Caco-2 (cell line): ENCODE measurements at places on chromosomes 12 and 14. TPM values are rescaled to one million over a fixed set of nuclear protein-coding genes. Genes with fewer than 3 reads are reported as not detected.

RAB5B gene
- 98.4 and 107 TPM in 2 replicates for total RNA-seq

ANKRD33 gene
- not detected in 2 replicates for total RNA-seq

AMDHD1 gene
- total RNA-seq: 0.32 and 0.61 TPM in 2 replicates

MORN3 gene
- 21.8 and 36.5 TPM in 2 replicates for total RNA-seq

FOXN4 gene
- 0.49 and 0.95 TPM in 2 replicates for total RNA-seq

LRP1-AS gene
- total RNA-seq: not detected in 2 replicates

LIN7A gene
- 16.2 and 16.4 TPM in 2 replicates for total RNA-seq

VRTN gene
- total RNA-seq: 1.7 and 1.8 TPM in 2 replicates

DICER1 gene
- total RNA-seq: 56.0 and 57.3 TPM in 2 replicates

CLEC1A gene
- not detected in 2 replicates for total RNA-seq

LHX5 gene
- total RNA-seq: 0.25 and 0.30 TPM in 2 replicates

KIF26A gene
- 4.2 and 5.5 TPM in 2 replicates for total RNA-seq

- no peak for DNase-seq
These were observed 47.7 kb upstream of the PTCSC3 start for GRCh38 chr14:36224176-36224575.

- DNase-seq: no peak
These were observed 7.4 kb upstream of the TMEM132C start for GRCh38 chr12:128259556-128260070.

DNA sequence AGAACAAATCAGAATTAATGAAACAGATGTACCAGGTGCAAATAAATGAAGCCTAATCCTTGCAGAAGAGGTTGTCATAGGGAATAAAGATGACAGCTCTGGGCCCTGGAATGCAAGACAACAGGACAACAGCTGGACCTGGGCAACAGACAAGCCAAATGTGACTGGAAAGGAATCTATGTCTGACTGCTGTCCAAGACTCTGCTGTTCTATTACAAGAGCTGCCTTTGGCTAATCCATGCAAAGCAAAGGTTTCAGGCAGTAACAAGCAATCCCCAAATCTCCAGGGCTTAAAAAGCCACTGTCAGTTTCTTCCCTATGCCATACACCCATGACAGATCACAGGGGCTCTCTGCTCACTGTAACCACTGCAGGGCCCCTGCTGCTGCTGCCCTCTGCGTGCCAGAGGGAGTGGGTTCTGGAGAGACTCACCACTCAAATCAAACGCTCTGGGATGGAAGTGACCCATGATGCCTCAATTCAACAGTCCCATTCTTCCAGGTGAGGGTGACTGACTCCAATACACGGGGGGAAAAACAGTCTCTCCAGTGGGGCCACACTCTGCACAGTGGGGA lies 218.9 kb upstream of the SFSWAP start:
- no peak for DNase-seq

DNA sequence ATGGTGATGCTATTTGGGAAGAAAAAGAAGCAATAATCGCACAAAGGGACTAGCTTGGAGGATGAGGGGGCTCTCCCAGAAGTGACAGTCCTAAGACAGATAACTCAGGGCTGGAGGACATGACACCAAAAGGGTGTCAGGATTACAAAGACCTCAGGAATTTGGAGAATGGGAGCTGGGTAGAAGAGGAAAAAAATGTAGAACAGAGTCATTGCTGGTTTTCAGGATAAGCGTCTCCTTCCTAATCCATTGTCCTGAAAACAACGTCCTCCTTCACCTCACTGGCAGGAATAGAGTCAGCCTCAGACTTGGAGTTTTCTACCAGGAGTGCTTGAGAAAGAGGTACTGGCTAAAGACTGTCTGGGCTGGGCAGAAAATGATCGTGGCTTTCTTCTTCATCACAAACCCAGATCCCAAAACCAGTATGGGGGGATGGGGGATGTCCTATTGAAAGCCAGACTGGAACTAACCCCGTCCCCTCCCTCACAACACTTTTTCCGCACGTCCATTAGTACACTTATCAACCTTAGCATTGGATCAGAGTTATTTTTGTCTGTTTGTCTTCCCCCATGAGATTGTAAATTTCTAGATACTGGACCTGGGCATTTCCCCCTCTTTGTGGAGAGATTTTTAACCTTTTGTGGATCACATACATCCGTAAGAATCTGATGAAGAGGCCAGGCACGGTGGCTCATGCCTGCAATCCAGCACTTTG lies 14.3 kb downstream of the B4GALNT3 start:
- no peak for DNase-seq

DNA sequence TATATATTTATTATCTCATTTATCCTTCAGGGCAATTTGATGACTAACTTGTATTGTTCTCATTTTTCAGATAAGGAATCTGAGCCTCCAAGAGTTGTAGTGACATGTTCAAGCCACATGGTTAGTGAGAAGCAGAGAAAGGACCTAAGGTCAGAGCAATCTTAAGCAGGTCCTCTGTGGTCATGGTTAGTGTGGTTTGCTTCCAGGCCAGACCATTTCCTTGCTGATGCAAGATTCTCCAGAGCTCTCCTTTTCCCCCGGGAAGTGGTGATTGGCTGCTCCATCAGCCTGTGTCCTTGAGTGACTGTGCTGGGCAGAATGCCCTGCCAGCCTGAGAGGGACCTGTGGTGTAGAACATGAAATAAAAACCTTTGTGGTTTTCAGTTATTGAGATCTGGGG lies 141.3 kb downstream of the KTN1 start:
- no peak for DNase-seq

DNA sequence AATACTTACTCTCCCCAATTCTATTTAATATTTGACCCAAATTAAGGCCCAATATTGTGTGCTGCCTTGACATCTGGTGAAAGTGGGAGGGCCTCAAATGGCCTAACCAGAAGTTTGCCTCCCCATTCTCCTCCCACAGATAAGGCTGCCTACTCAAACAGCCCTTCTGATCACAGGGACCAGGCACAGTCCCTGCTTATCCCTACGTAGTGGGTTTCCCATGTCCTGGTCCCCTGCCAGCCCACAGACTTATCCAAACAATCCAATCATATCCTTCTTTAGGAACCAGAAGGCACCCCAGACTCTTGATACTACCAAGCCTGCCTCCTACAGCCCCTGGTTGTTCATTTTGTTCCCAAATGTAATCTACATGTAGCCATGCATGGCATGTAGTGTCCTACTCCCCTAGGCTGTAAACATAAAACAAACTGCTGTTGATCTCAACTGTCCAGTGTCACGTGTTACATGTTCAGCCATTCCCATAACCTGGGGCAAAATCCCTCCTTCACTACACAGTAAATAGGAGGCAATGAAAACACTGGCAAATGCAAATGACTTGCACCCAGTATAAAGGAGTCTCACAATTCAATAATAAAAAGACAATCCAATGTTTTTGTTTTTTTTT lies 49.3 kb downstream of the EEA1 start:
- DNase-seq: no peak

DNA sequence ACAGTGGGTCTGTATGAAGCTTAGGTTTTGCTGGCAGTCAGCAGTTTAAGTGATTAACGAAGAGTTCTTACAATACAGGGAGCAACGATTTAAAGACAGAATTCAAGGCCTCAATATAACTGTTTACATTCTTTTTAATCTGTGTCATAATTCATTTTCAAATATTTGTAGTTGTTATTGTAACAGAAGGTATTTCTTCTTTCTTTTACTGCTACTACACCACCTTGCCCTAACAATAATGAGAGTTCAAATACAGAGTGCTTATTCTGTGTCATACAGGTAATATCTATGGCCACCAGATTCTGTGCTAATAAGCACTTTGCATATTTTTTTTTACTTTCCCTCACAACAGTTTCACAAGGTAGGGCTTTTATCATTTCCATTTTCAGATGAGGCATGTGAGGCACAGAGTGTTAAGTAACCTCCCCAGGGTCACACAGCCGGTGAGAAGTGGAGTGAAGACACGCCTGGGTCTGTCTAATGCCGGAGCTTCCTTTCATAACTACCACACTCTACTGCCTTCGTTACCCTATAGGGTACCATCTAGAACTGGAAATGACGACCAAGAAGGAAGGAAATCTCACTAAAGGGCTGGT lies 81.9 kb downstream of the PELI2 start:
- no peak for DNase-seq

- peak; percentile 64 for DNase-seq
These were observed 85.6 kb downstream of the GLT1D1 start for GRCh38 chr12:128938886-128939285.

GRCh38 chr14:21997300-21997699 lies 323.7 kb upstream of the OR4E1 start:
- DNase-seq: no peak

- no peak for DNase-seq
These were observed 466.1 kb downstream of the PRKD1 start for GRCh38 chr14:29461506-29461905.

DNA sequence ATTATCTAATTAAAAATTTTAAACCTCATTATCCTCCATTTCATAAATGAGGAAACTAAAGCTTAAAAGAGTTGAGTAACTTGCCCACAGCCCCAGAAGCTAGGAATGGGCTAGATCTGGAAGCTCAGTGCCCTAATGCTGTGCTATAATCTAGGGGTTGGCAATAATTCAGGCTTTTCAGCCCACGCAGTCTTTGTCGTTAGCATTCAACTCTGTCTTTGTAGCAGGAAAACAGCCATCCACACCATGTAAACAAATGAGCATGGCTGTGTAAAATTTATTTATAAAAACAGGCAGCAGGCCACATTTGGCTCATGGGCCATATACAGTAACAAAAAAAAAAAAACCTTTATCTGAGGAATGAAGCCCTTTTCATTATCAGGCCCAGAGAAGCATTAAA lies 92.4 kb upstream of the OVCH1 start:
- no peak for DNase-seq

DNA sequence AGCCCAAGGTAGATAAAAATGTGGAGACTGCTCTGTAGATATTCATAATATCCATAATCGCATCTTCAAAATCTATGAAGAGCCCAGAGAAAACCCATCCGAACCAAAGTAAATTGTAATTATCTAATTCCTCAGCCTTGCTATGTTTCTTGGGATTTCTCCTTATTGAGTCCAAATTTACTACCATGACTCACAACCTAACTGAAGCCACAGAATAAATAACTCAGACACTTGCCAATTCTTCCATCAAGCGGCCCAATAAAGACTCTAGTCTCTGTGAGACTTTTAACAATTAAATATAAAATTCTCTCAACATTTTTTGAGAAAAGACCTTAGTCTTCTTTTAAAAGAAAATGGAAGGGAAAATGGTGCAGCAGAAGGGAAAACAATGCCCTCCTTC lies 409.8 kb downstream of the DAD1 start:
- DNase-seq: no peak

- DNase-seq: no peak
These were observed 71.8 kb downstream of the CCDC60 start for GRCh38 chr12:119406308-119406707.

GRCh38 chr12:94172031-94172430 lies 23.7 kb downstream of the PLXNC1 start:
- DNase-seq: no peak

- peak; percentile 86 for DNase-seq
These were observed 92.1 kb downstream of the NINJ2 start for GRCh38 chr12:570921-571794.

DNA sequence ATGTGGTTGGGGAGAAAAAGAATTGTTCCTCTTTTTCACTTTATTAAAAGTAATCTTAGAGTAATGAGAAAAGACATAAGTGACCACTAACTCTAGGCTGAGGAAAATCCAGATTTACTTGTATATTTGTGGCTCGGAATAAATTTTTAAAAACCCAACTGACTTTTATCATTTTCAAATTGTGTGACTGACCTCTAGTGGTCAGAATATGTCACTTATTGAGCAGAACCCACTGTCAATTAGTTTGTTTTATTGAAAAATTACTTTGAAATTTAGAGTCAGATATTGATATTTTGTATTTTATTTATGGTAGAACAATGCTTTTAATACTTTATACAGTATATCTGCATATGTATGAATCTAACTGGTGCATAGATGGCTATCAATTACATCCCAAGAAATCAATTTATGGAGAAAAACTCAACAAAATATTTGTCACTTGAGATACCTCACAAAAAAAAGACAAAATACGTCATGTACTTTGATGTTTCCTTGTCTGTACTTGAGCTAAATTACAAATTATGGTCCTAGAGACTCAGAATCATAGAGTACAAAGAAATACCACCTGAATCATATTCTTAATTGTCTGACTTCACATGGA lies 229.4 kb downstream of the CNTN1 start:
- no peak for DNase-seq

DNA sequence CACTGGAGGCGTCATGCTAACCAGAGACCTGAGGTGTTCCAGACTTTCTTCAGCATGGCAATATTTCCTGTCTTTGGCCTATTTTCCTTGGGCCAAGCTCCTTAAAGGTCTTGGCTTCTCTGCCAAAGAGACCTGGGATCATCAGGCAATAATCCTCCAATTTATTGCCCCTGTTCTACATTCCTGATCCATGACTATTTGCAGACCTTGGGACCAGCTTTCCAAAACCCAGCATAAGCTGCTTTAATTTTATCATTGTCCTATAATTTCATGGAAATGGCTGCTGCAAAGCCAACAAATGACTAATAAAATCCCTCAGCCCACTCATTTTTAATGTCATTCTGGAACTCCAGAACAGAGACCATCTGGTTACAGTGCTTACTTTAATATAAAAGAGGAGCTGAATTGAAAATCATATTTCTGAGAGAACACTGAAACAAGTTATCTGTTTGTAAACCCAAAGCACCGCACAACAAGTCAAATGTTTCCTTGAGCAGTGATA lies 166.9 kb upstream of the BTG1 start:
- DNase-seq: no peak

DNA sequence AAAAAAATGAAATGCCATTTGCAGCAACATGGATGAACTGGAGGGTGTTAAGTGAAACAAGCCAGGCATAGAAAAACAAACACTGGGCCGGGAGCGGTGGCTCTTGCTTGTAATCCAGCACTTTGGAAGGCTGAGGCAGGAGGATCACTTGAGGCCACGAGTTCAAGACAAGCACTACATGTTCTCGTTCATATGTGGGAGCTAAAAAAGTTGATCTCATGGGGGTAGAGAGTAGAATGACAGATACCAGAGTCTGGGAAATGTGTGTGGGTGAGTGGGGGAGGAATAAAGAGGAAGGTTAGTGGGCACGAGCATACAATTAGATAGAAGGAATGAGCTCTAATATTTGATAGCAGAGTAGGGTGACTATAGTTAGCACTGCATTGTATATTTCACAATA lies 21.5 kb downstream of the CACNA2D4 start:
- no peak for DNase-seq

- peak; percentile 90 for DNase-seq
These were observed 17.4 kb upstream of the FLVCR2 start for GRCh38 chr14:75561013-75561432.

DNA sequence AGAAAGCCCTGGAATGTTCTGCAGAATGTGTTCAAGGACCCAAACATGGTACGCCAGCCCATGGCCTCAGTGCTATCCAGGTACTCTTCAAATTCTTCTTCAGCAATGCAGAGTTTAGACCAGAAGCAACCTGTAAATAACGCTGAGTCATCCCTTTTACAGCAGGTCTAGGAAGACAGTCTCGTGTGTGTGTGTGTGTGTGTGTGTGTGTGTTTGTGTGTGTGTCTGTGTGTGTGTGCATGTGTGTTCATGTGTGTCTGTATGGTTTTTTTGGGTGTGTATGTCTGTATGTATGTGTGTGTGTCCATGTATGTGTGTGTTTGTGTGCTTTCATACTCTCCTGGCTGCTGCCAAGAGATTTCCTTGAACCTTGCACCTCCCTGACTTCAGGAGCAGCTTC lies 60.1 kb upstream of the RFX4 start:
- DNase-seq: no peak

- no peak for DNase-seq
These were observed at the start of gene ARHGAP9 for GRCh38 chr12:57479376-57480115. ARHGAP9 (minus strand) TSS chr12:57479866; CDS start chr12:57479406, 460 bp downstream.

GRCh38 chr12:120851444-120851843 lies 52.7 kb downstream of the SPPL3 start:
- no peak for DNase-seq

GRCh38 chr14:99569725-99570543 lies 34.1 kb downstream of the CCDC85C start:
- DNase-seq: no peak

GRCh38 chr12:75432924-75433323 lies 42.0 kb downstream of the GLIPR1L2 start:
- DNase-seq: no peak
